ENCODE measurements at places on chromosomes 2 and 18.

DNA sequence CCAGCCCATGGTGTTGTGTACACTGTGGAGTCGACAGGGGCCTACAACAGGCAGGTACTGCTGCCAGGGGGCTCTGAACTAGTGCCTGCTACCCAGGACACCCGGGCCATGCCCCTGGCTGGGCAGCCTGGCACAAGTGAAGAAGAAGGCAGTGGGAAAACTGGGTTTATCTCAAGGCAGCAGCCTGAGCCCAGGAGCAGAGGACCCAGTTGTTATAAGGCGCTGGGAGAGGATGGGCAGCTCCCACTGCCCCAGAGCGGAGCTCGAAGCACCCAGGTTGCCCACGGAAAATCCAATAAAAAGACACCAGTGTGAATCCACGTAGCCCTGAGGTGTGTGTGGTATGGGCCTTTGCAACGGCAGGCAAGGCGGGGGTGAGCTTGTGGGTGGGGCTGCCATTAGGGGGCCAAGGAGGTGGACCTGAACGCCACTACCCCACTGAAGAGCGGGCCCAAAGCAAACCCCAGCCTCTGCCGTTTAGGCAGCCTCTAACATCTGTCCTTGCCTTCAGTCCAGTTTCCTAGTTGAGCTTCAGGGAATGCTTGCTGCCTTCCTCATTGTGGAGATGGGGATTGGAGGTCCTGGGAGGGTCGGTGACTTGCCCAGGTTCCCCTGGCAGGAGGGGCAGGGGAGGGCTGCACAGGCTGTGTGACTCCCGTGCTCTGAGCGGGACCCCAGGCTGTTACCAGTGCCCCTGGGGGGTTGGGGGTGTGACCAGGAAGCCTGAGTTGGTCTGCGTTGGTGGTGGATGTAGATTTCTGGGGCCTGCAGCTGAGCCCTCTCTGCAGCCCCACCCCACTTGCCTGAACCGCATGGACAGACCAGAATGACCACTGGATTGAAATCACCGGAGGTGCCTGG, 16.0 kb downstream of the ARID5A start:
- DNase-seq = no peak

- DNase-seq = no peak
Observed at GRCh38 chr2:43361286-43361685, 134.9 kb upstream of the ZFP36L2 start.

GRCh38 chr18:44733069-44733753, 52.5 kb downstream of the SETBP1 start:
- no peak for DNase-seq

DNA sequence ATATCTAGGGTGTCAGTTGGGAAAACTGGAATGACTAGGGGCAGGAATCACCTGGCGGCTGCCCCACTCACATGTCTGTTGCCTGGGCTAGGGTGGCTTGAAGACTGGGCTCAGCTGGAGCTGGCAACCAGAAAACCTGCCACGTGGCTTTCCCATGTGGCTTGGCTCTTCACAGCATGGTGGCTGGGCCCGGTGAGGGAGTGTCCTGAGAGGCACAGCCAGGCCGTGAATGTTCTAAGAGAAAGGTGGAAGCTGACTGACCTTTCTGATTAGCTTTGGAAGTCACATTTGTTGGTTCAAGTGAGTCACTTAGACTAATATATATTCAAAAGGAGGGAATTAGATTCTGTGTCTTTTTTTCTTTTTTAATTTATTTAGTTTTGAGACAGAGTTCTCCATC, 22.7 kb downstream of the SP5 start:
- no peak for DNase-seq

Data from activated CD8-positive, alpha-beta memory T cell treated with anti-CD3 and anti-CD28 coated beads for 1 hour (primary cell).